Cerebellar nuclear complex (tissue), 1 donor: ENCODE measurements at places on chromosomes 1 and 21.

DNA sequence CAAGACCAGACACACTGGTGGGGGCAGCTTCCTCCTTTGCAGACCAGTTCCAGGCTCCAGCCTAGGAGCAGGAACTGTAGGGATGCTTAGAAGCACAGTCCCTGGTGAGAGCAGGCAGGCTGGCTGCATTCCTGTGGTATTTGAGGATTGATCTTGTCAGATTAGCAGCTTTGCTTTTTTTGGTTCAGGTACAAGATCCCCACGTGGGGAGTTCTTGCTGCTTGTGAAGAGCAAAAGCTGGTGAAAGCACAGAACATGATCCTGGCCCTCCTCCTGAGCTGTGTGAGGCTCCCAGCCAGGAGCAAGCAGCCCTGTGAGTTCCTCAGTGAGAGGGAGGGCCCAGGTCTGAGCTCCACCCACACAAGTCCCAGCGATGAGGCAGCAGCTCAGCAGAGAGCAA lies 75.3 kb upstream of the ARTN start:
- DNase-seq: no peak

GRCh38 chr1:114703242-114703641 lies 7.9 kb upstream of the AMPD1 start:
- DNase-seq: no peak

- DNase-seq: no peak
These were observed 217.2 kb upstream of the IRF2BP2 start for GRCh38 chr1:234827181-234827580.

- DNase-seq: no peak
These were observed 39.6 kb upstream of the LBR start for GRCh38 chr1:225467193-225468020.

DNA sequence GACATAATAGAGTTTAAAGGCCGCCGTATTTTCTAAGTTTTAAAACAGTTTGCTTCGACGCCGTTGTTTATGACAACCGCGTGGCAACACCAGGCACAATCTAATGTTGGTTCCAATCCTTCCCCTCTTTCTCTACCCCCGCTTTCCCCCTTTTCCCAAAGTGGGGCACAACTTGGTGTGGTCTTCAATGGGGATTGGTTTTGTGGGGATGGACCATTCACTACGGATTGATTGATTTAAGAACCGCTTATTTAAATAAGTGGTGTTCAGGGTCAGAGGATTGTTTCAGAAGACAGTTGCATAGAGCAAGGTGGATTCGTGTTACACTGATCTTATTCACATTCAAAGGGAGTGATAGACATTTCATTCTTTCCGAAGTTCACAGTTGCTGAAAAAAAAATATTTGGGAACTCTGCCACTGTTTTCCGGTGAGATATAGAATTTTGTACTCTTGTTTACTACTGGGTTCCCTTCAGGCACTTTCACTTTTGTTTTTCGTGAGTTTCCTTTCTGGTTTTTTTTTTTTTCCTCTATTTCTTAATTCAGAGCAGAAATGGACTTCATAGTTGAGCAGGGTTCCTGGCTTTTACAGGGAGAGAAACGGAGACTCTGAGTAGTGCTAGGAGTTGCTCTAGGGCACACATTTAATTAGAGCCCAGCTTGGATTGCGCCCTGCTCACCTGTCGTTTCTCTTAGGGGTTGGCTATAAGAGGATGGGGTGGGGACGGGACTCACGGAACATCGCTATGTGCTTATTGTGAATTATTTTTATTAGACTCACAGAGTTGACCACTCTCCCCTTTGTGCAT lies 79.6 kb upstream of the AK4 start:
- no peak for DNase-seq
